ENCODE measurements at places on chromosomes 12 and 14.

DNA sequence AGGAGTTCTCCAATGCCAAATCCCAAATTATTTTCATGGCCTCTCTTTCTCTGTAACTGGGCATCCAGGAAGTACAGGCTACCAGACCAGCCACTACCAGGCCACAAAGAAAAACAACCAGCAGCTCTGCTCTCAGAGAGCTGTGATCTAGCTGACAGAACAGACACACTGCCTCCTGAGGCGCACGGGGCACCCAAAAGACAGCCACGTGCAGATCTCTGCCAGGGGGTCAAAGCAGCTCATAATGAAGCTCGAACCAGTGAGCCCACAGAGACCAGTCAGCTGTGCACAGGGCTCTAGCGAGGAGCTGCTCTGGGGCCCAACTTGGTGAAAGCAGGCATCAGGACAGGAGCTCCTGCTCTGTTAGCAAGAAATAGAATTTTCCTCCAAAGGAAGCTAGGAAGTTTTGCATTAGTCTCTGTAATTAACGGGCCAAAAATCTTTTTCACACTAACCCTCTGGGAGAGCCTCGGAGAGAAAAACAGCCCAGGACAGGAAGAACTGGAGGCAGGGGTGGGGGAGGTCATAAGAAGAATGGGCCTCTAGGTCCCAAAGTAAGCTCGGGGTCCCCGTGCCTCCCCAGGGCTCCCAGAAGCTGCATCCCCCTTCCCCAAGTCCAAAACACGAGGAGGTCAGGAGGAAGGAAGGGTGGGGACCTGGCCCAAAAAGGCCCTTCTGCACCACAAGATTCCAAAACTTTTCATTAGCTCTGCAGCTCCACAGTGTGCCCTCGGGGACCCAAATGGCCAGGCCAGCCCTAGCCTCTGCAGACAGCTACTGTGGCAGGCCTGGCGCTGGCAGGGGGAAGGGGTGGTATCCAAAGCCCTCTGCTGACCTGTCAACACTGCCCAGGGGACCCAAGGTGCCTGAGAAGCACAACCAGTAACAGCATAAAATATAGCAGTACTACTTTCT is 30.2 kb downstream of the ACTN1 start:
- no peak for DNase-seq

DNA sequence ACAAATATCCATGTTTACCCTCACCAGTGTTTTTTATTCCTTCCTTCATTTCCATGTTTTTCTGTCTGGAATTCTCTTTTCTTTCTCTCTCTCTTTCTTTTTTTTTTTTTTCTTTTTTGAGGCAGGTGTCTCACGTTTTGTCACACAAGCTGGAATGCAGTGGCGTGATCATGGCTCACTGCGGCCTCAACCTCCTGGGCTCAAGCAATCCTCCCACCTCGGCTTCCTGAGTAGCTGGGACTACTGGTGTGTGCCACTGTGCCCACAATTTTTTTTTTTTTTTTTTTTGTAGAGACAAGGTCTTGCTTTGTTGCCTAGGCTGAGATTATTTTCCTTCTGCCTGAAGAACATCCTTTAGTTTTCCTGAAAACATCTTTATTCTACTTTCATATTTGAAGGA is 15.0 kb upstream of the AMIGO2 start:
- DNase-seq = no peak

GRCh38 chr14:68630081-68630571 is 162.7 kb downstream of the ZFP36L1 start:
- no peak for DNase-seq

- DNase-seq = no peak
These were observed 438.9 kb upstream of the FAR2 start for GRCh38 chr12:28709986-28710685.

- DNase-seq = no peak
These were observed 6.0 kb downstream of the JAG2 start for GRCh38 chr14:105162669-105162979.

DNA sequence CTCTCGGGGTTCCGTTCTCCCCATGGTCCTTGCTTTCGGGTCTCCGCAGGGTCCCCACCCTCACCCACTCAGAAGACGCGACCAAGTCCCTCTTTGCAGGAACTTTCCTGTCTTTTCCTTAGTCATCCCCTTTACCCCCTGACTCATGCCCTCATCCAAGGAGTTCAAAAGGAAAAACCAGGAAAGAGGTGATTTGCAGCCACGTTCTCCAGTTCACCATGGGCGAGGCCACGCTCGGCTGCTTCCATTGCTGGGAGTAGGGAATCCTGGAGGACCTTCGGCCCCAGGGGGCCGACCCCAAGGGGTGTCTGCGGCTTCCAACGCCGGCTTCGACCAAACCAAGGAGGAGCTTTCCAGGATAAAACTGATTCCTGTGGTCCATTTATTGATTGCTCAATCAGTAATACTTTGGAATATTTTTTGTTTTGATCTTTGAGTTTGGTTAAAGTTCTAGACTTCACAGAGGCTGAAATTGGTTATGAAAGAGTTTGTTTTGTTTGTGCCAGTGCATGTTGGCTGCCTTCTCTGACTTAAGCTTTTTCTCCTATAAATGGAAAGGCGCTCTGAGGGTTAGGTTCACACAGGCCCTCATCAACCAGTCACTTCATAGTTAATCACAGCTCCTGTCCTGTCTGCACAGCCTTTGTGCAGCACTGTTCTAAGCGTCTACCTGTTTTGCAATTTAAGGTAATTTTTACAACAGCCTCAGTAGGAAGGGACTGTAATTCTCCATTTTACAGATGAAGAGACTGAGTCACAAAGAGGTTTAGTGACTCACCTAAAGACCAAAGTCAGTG is 827 bp downstream of the ALDH2 start:
- DNase-seq = no peak

GRCh38 chr14:61335049-61335448 is 13.7 kb downstream of the PRKCH start:
- no peak for DNase-seq

DNA sequence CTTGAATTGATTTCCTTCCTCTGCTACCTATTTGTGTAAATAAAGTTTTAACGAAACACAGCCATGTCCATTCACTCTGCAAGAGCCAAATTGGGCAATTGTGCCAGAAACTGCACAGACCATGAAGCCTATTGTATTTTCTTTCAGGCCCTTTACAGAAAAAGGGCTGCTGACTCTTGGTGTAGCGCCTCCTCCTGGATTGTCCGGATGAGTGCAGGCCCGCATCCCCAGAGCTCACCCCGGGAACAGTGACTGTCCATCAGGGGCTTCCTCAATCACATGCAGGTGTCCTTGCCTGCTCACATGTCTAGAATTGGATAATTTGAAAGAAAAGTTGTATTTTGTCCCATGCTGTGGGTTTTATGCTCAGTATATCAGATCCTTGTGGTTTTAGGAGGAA is 1282.2 kb downstream of the AACS start:
- DNase-seq = no peak

DNA sequence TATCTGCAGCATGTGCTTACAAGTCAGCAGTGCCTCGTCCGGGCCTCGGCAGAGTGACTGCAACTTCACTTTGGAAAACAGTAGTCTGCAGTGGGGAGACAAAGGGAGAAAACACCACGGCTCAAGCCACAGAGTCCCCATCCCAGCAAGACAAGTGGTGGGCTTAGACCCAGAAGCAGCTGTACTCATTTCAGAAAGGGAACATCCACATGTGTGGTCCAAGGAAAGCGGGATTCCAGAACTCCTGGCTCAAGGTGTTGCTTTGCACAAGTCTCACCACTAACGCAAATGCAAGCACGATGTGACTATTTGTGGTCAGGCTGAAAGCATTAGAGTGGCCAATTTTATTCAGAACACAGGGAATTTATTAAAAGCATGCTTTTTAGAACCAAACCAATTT is 198.3 kb downstream of the TTC7B start:
- DNase-seq = no peak

DNA sequence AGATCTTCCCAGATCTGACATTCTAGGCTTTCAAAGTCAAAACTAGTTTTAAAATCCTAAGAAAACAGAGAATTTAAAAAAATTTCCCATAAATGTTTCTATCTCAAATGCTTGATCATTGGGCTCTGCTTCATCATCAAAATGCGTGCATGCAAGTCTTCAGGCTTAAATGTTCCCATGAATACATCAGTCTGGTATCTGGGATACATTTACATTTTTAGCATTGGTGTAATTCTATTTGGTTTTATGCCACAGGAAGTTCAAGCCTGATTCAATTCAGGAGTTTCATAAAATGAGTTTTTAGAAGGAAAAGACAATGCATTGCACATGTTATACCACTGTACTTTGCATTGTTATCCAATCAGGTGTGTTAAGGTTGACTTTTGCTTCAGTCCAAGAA is 336.4 kb downstream of the PCNX1 start:
- no peak for DNase-seq

GRCh38 chr12:81573228-81573627 is 185.9 kb downstream of the PPFIA2 start:
- no peak for DNase-seq

DNA sequence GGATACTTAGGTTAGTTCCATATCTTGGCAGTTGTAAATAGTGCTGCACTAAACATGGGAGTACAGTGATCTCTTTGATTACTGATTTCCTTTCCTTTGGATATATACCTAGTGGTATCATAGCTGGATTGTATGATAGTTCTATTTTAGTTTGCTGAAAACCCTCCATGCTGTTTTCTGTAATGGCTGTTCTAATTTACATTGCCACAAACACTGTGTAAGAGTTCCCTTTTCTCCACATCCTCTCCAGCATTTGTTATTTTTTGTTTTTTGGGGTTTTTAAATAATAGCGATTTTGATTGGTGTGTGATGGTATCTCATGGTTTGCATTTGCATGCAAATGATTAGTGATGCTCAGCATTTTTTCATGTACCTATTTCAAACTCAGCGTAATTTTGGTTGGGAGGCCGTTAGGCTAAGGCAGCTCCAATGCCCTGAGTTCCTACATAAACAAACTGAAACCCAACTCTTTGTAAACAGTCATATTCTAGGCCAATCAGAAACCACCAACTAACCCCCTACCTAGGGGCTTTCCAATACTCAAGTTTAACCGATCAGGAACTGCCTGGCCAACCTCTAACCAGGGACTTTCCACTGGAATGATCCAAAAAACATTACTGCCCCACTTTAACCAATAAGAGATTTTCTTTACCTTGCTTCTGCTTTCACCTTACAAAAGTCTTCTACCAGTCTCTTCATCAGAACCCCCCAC is 171.6 kb downstream of the FBXL14 start:
- no peak for DNase-seq

- DNase-seq = no peak
These were observed 10.7 kb downstream of the PRKCH start for GRCh38 chr14:61331992-61332657.

GRCh38 chr12:13716119-13716518 is 265.3 kb downstream of the GRIN2B start:
- no peak for DNase-seq

DNA sequence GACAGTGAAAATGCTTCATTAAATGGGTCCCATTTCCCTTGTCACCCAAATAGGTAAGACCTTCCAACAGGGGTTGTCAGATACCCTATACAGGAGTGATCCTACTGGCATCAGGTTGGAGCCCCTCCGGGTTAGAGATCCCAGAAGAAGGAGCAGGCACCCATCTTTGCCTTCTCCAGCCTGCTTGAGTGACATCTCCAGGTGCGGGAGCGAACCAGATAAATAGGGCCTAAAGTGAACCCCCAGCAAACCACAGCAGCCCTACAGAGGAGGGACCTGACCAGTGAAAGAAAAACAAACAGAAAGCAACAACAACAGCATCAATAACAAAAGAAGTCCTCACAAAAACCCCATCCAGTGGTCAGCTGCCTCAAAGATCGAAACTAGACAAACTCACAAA is 182.2 kb downstream of the SLC5A8 start:
- no peak for DNase-seq

- DNase-seq = no peak
These were observed 140.8 kb downstream of the ERC1 start for GRCh38 chr12:1131811-1132224.

All from mesenteric fat pad (tissue), 1 donor.